ENCODE measurements at places on chromosomes 16 and 17. TPM values are rescaled to one million over a fixed set of nuclear protein-coding genes. Genes with fewer than 3 reads are reported as not detected.

Gene GID4
- total RNA-seq, result 6.0 TPM

Gene ICAM2
- total RNA-seq, result 41.9 TPM

Gene LPCAT2
- 0.12 TPM for total RNA-seq

Gene TNS4
- 4.7 TPM for total RNA-seq

Gene CCR7
- 156 TPM for total RNA-seq

Gene STAT3
- 408 TPM for total RNA-seq

Gene RAB40C
- total RNA-seq, result 6.3 TPM

Gene ANKS4B
- 0.05 TPM for total RNA-seq

Measured in activated naive CD4-positive, alpha-beta T cell treated with anti-CD3 and anti-CD28 coated beads for 36 hours (primary cell).